CD4-positive, alpha-beta T cell treated with Interleukin-21 for 1 hour (primary cell): ENCODE measurements at places on chromosomes 3 and 15.

DNA sequence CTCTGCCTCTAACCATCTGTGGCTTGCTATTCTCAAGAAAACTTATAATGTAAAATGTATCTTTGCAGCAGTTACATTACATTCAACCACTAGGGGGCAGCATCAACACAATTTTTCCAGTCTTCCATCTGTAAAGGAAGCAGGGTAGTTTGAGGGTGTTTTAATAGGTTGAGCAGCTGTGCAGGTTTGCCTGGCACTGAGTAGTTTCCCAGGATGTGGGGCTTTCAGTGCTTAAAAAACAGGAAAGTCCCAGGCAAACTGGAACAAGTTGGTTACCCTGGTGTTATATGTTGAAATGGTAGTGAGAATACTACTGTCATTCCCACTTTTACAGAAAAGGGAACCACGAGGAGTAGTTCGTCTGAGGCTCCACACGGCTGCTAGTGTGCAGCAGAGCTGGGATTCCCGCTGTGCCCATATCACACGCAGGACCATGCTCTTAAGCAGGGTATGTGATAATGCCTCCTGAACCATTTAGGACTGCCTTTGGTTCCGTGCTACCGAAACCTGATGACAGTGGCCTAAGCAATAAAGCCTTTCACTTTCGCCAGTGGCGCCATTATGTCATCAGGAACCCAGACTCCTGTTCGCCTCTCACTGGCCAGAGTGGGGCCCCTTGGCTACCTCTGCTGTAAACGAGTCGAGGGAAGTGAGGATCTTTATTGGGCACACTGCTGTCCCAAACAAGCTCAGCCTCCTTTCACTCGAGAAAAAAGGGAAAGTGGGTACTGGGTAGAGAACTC is 64.7 kb upstream of the ZBTB38 start:
- DNase-seq, result peak; percentile 84

GRCh38 chr3:18080198-18080689 is 337.8 kb upstream of the TBC1D5 start:
- DNase-seq, result no peak

DNA sequence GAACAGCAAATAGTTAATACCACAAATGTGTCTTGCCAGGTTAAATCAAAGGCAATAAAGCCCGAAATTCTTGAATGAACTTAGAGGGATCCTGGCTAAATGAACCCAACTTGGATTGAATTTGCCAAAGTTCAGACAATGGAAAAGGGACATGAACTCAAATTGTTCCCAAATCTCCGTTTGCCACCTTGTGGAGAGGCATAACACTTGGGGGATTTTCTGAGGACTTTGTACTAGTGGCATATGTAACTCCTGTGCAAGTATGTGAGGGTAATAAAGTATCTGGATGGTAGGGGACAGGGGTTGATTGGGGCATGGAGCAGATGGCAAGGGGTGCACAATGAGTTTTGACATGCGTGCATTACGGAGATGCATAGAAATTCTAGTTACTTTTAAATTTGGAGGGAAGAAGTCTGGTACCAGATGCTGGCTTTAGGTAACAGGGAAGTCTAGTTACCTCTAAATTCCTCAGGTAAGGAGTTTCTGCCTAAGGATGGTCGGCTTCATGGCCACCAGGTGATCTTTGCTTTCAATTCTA is 1.2 kb upstream of the TCAIM start:
- DNase-seq, result no peak

GRCh38 chr3:171446801-171447578 is 13.2 kb downstream of the TNIK start:
- DNase-seq, result no peak

- no peak for DNase-seq
Measured at GRCh38 chr3:131804565-131805133, 230.2 kb downstream of the CPNE4 start.

GRCh38 chr15:77187751-77188464 is 117.0 kb upstream of the TSPAN3 start:
- DNase-seq, result peak; percentile 33

GRCh38 chr3:69250014-69250413 is 127.6 kb upstream of the LMOD3 start:
- DNase-seq, result peak; percentile 63

- no peak for DNase-seq
Measured at GRCh38 chr15:61227950-61228936, 859 bp downstream of the RORA start.

GRCh38 chr3:120304616-120305015 is 19.6 kb upstream of the GPR156 start:
- no peak for DNase-seq

GRCh38 chr3:194547042-194547441 is 60.2 kb upstream of the ATP13A3 start:
- no peak for DNase-seq

DNA sequence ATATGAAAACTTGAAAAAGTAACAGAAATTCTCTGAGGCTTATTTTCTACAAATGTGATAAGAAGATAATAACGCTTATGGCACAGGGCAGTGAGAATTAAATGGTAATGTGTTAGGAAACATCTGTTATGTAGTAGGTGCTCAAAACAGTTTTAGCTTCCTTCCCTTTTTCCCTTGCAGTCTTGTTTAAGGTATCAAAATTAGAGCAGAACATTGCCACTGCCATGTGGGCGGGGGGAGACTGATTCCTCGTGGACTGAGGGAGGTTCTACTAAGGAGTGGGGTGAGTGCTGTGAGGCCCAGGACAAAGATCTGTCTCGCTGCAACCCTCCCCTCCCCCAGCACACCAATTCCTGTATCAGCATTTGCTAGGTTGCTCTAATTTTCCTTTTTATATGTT is 702.4 kb downstream of the TUSC7 start:
- no peak for DNase-seq

GRCh38 chr15:39641191-39641889 is 60.5 kb downstream of the THBS1 start:
- DNase-seq, result peak; percentile 57

GRCh38 chr3:186973702-186974101 is 43.4 kb downstream of the ST6GAL1 start:
- no peak for DNase-seq

GRCh38 chr3:54901906-54902685 is 25.8 kb downstream of the LRTM1 start:
- DNase-seq, result no peak

DNA sequence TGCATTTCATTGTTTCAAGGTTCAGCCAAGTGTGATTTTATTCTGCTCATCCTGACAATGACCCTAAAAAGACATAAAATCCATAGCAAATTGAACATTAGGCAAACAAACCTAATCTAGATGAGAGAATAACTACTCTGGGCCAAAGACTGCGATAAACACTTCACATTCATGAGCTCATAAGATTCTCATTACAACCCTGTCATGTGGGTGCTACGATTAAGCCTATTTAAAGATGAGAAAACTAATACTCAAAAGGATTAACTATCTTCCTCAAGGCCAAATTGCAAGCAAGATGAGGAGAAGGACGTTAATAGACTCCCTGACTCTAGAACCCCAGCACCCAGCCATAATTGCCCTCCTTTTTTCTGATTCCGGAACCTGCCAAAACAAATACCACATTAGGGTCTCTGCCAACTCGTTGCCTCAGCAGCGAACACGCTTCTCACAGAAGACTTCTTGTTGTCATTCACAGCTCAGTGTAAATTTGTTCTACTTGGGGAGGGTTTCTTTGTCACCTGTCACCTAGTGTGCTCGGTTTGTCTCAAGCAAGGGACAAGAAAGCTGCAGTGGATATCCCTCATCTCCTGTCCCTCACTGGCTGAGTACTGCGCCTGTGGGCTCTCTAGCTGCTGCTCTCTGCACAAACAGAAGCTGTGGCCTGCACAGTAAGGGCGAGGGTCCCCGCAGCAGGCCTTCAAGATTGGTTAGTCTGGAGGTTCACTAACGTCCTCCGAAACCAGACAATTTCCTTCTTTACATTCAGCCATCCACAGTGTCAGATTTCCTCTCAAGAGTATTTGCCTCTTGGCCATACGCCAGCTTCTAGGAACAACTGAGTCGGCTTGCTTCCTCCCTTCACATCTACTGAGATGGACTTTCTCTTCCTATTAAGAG is 200.0 kb upstream of the UBE2E2 start:
- no peak for DNase-seq

GRCh38 chr15:74798388-74799254 is 14.0 kb upstream of the LMAN1L start:
- no peak for DNase-seq

GRCh38 chr3:169695031-169695430 is 31.5 kb upstream of the MECOM start:
- no peak for DNase-seq

GRCh38 chr15:49415638-49416037 is 7.4 kb upstream of the FGF7 start:
- DNase-seq, result no peak

GRCh38 chr3:194031349-194031748 is 104.6 kb upstream of the HES1 start:
- no peak for DNase-seq

GRCh38 chr15:69456208-69457166 is 3.9 kb downstream of the RPLP1 start:
- no peak for DNase-seq

DNA sequence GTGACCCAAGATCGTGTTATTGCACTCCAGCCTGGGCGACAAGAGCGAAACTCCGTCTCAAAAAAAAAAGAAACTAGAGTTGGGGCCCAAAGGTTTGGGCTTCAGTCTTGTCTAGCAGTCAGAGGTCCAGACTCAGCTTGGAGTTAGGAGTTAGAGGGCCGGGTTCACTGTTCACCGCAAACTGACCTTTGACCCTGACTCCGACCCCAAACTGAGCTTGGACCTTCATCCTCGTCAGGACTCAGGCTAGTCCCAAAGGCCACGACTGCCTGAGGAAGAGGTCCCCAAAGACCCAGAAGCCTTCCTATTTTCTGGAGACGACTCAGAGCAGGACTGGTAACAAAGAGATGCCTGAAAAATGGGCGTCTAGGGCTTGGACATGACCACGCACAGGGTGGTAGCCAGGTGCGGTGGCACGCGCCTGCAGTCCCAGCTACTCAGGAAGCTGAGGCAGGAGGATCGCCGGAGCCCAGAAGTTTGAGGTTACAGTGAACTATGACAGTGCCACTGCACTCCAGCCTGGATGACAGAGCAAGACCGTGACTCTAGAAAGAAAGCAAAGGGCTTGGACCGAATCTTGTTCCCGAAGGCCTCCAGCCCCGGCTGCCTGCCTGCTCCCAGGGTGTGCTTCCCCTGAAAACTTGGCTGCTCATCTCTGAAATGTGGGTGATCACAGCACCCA is 22.8 kb upstream of the RPL29 start:
- DNase-seq, result no peak

- no peak for DNase-seq
Measured at GRCh38 chr15:78853500-78853899, 19.2 kb upstream of the MORF4L1 start.

GRCh38 chr3:149371001-149371722 is 6.3 kb downstream of the TM4SF1 start:
- no peak for DNase-seq

DNA sequence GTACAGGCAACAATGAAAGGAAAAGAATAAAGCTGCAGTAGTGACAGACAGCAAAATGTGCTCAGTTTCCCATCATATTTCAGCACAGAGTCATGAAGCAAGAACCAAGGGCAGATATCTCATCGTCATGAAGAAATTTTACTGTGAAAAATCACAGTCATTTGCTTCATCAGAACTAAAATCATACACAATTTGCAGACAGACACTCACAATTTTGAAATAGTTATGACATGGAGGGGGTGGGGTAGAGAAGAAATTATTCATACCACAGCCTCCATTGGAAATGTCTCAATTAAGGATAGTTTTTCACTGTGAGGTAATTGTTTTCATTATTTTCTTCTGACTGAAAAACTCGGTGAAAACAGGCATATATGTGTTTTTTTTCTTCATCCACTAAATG is 78.8 kb upstream of the CNTN3 start:
- no peak for DNase-seq

DNA sequence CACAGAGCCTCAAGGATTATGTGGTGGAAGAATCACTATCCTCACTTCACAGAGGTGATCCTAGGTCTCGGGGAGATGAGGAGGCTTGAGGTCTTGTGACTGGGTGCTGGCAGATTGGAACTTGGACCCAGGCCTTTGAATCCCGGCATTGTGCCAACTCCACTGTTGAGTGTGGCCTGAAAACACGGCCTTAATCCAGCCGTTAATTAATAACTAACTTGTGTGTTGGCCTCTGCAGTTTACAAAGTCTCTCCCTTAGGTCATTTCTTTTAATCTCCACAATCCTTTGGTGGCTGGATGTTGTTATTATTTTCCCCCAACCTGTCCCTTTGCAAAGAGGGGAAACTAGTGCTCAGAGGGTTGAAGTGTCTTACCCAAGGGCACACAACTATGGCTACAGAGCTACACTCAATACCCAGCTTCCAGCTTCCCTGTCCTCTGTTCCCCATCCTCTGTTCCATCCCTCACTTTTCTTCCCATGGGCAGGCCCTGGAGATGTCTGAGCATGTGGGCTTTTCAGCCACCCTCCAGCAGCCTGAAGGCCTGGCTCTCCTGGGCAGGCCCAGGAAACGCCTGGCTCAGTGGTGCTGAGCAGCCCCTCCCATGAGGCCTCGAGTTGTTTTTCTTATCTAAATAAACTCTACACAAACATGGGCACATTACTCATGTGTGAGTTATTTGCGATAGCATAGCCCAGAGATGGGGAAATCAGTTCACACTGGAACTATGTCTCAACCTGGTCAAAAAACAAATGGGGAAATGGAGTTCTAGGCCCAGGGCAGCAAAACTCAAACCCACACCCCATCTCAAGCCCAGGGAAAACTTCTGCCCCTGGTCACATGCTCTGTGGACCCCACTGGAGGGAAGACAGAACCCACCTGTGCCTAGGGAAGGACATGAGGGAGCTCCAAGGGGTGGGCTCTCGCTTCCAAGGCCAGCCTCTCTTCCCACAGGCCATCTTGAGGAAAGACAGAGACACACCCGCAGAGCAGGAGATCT is 16.8 kb upstream of the SMAD3 start:
- DNase-seq, result no peak

GRCh38 chr3:58559586-58559985 is 17.6 kb downstream of the FAM107A start:
- DNase-seq, result no peak
